ENCODE measurements at places on chromosomes 16 and 17. TPM values are rescaled to one million over a fixed set of nuclear protein-coding genes. Genes with fewer than 3 reads are reported as not detected.
A peak's percentile ranks its signal among the peaks of the same experiment; 100 is the strongest.

- DNase-seq, result no peak
- no peaks in the 10 kb centered on the region for H3K36me3 ChIP-seq
- H3K4me3 ChIP-seq, result no peak overlapping the region
- H3K4me1 ChIP-seq, result peaks cover 24% of the 10 kb centered on the region
- no peak overlapping the region for H3K27ac ChIP-seq
- no peaks in the 10 kb centered on the region for H3K27me3 ChIP-seq
Measured at GRCh38 chr17:82330322-82331239, 3.0 kb downstream of the SECTM1 start.

P2RX5 gene
- 37.6 TPM for total RNA-seq

GRCh38 chr17:28857905-28858800 is 3.3 kb downstream of the ERAL1 start:
- peak overlapping the region; percentile 75 for H3K27ac ChIP-seq
- DNase-seq, result no peak

DNA sequence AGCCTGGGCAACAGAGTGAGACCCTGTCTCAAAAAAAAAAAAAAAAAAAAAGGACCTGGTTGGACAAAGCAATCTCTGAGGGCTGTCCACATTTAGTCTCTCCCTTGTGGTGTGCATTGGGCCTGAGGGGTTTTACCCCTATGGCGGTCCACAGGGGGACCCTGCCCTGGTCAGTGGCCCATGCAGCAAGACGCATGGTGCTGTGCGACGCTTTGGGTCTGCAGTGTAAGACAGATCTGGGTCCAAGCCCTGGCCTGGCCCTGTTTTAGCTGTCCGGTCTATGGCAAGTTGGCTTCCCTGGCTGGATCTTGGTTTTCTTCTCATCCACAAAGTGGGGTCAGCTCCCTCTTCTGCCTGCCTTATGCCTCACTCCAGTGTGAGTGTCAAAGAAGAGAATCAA is 123.2 kb upstream of the NLRP1 start:
- H3K27ac ChIP-seq, result no peak overlapping the region
- H3K27me3 ChIP-seq, result peaks cover 18% of the 10 kb centered on the region
- no peak overlapping the region for H3K4me3 ChIP-seq
- H3K36me3 ChIP-seq, result no peaks in the 10 kb centered on the region
- no peaks in the 10 kb centered on the region for H3K4me1 ChIP-seq

GRCh38 chr17:37392024-37392590 is 14.5 kb downstream of the ACACA start:
- no peak for DNase-seq
- no peak overlapping the region for H3K27ac ChIP-seq
- H3K36me3 ChIP-seq, result no peaks in the 10 kb centered on the region
- no peak overlapping the region for H3K4me3 ChIP-seq

AIPL1 gene
- not detected for total RNA-seq

DNA sequence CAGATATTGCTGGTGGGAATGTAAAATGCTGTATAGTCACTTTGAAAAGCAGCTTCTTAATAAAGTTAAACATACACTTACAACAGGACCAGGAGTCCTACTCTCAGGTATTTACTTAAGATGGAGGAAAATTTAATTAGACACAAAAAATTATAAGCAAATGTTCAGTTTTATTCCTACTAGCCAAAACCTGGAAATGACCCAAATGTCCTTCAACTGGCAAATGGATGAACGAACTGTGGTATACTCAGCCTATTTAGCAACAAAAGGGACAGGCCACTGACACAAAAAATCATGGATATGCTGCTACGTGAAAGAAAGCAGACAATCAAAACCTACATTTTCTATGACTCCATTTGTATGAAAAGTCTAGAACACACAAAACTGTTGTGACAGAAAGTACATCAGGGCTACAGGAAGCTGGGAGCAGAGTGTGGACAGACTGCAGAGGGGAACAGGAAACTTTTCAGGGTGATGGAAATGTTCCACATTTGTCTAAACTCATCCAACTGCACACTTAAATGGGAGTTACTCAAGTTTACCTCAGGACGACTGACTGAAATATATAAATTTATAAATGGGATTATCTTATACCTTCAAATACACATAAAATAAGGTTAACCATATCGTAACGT is 49.3 kb upstream of the MNT start:
- H3K4me1 ChIP-seq, result peaks cover 23% of the 10 kb centered on the region
- peaks cover 20% of the 10 kb centered on the region for H3K36me3 ChIP-seq
- no peak overlapping the region for H3K4me3 ChIP-seq
- no peaks in the 10 kb centered on the region for H3K27me3 ChIP-seq
- no peak for DNase-seq
- H3K27ac ChIP-seq, result no peak overlapping the region

DNA sequence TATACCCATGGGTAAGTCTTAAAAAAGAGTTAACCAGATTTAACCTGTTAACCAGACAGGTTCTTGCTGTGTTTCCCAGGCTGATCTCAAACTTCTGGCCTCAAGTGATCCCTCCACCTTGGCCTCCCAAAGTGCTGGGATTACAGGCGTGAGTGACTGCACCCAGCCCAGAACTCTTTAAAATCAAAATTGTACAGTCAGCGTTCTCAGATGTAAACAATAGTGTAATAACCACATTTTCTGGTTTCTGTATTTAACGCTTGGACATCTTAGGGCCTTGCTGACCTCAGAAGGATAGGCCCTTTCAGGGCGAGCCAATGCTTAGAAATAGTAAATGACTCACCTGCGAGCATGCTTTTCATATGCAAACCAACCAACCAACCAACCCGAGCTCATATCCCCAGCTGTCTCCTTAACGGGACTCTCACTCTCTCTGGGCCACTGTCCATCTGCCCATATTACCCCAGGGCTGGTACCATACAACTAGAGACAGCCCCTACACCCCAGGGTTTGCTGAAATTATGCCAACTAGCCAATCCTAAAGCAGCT is 415.0 kb upstream of the XYLT1 start:
- H3K27me3 ChIP-seq, result peaks cover 11% of the 10 kb centered on the region
- no peak overlapping the region for H3K27ac ChIP-seq
- DNase-seq, result no peak
- no peaks in the 10 kb centered on the region for H3K36me3 ChIP-seq

DNA sequence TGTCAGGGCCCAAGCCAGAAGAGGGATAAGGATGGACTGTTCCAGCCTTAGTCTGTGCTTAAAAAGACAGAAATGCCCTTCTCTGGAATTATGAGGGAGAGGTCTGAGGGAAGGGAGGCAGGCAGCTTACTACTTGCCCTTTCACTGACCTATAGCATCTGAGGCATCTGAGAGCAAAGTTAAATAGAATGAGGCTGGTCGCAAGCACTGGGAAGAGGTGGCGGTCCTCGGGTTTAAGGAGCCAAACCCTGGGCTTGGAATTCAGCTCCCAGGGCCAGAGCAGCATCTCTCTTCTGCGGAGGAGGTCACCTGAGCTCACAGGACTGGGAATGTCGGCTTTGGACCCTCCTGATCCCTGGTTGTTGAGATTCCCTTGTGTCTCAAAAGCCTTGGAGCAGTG is 3.1 kb upstream of the LIMD2 start:
- peaks cover 30% of the 10 kb centered on the region for H3K36me3 ChIP-seq
- peak overlapping the region; percentile 81 for H3K4me3 ChIP-seq
- no peaks in the 10 kb centered on the region for H3K27me3 ChIP-seq
- peaks cover 61% of the 10 kb centered on the region for H3K4me1 ChIP-seq
- no peak for DNase-seq

DNA sequence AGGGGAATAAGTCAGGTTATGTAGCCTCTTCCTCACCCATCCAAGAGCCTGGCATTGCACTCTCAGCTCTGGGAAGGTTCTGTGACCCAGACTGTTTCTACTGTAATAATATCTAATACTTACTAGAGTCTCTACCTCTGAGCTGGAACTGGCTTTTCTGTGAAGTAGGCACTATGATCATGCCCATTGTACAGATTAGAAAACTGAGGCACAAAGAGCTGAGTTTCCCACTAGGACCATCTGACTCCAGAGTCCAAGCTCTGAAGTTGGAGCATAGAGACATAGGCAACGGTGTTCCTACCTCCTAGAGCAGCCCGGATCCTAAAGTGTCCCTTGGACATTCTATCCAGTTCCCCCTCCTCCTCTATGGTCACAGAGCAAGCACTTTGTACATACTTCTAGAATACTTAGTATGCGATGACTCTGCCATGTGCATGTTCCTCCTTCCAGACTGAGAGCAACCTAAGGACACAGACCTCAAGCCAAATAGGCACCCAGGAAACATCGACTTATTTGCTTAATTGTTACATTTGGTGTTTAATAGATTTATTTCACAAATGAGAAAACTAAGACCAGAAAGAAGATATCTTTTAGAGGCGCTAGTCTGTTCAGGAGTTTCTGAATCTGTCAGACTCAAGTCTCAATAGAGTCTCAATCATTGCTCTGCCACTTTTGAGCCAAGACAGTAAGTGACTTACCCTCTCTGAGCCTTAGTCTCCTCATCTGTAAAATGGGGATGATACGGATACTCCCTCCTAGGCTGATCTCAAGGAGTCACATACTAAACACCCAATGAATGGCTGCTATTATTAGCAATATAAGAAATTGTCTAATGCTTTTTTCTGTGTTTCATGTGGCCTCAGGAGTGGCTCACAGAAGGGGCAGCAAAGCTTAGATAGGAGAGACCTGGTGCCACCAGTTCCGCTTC is 3.6 kb downstream of the CLEC19A start:
- H3K27ac ChIP-seq, result no peak overlapping the region
- H3K4me3 ChIP-seq, result no peak overlapping the region
- H3K36me3 ChIP-seq, result no peaks in the 10 kb centered on the region
- H3K27me3 ChIP-seq, result peaks cover 22% of the 10 kb centered on the region
- DNase-seq, result no peak
- peaks cover 15% of the 10 kb centered on the region for H3K4me1 ChIP-seq

DNA sequence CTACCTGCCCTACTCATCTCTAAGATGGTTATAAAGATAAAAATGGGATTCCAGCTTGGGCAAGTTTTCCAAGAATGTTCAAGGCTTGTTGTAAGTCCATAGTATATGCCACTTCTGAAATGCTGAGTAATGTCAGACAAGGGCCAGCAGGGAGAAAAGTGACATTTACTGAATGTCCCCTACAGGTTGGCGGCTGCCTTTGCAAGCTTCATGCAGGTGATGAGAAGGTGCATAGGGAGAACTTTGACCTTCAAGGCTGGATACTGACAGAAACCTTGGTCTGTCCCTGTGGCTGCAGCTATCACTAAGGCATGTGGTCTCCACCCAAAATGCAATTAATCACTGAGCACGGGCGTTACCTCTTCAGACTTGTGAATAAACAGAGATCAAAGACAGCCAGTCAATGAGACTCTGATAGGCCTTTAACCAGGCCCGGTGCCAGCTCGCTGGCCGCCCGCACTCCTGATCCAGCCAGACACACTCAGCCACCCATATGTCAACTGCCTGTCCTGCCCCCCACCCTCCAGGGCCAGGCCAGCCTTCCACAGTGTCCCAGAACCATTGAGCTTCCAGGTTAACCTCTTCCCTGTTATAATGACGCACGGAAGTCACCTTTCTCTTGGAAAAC is 26.8 kb upstream of the AXIN2 start:
- peaks cover 6% of the 10 kb centered on the region for H3K27me3 ChIP-seq
- no peak for DNase-seq
- H3K4me3 ChIP-seq, result no peak overlapping the region

DNA sequence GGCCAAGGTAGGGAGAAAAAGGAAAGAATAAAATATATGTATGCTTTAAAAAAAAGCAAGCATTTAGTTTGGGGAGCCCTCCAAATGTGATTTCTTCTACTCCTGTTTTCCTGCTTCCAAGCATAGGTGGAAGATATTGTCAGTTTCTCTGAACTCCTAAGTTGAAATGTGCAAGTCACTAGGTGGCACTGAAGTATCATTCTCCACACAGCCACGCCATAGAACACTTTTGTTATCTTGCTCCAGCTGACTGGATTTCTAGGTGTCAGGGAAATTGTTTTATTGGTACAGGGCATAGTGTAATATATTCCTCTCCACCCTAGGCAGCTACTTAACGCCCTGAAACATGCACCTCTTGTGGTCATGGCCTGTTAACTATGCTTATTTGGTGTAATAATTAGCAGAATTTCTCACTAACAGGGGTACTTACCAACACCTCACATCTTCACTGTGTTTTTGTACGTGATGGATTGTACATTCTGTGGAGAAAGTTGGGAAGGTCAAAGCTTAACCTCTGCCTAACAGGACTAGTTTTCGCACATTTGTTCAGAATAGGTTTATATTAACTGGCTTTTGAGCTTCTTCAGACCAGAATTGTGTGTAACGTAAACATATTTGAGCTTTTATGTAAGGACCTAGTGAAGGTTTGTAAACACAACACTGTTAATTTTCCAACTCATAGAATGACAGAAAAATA is 69.3 kb downstream of the FTO start:
- no peaks in the 10 kb centered on the region for H3K36me3 ChIP-seq
- no peak overlapping the region for H3K4me3 ChIP-seq
- no peaks in the 10 kb centered on the region for H3K27me3 ChIP-seq

- H3K4me3 ChIP-seq, result no peak overlapping the region
- H3K36me3 ChIP-seq, result peaks cover 32% of the 10 kb centered on the region
- no peak for DNase-seq
- no peaks in the 10 kb centered on the region for H3K27me3 ChIP-seq
Measured at GRCh38 chr17:57302690-57303465, 46.6 kb downstream of the MSI2 start.

- no peak for DNase-seq
- H3K4me1 ChIP-seq, result peaks cover 38% of the 10 kb centered on the region
- no peaks in the 10 kb centered on the region for H3K36me3 ChIP-seq
- H3K27me3 ChIP-seq, result peaks cover 8% of the 10 kb centered on the region
Measured at GRCh38 chr17:10116267-10116666, 82.1 kb downstream of the GAS7 start.

GRCh38 chr17:50952013-50952412 is 85.9 kb upstream of the TOB1 start:
- no peaks in the 10 kb centered on the region for H3K27me3 ChIP-seq
- no peak overlapping the region for H3K4me3 ChIP-seq
- peaks cover 9% of the 10 kb centered on the region for H3K4me1 ChIP-seq
- DNase-seq, result no peak
- H3K27ac ChIP-seq, result no peak overlapping the region
- H3K36me3 ChIP-seq, result no peaks in the 10 kb centered on the region

TLCD3B gene
- total RNA-seq, result 5.0 TPM
